ENCODE measurements at places on chromosomes 1 and 21.

- no peak for DNase-seq
These were observed 123.1 kb upstream of the ESRRG start for GRCh38 chr1:216846339-216846738.

GRCh38 chr1:170240409-170240808 lies 94.7 kb downstream of the NTMT2 start:
- DNase-seq: no peak

GRCh38 chr1:89978755-89979154 lies 16.2 kb upstream of the ZNF326 start:
- no peak for DNase-seq

- no peak for DNase-seq
These were observed 4.5 kb upstream of the FAM89A start for GRCh38 chr1:231044588-231044987.

DNA sequence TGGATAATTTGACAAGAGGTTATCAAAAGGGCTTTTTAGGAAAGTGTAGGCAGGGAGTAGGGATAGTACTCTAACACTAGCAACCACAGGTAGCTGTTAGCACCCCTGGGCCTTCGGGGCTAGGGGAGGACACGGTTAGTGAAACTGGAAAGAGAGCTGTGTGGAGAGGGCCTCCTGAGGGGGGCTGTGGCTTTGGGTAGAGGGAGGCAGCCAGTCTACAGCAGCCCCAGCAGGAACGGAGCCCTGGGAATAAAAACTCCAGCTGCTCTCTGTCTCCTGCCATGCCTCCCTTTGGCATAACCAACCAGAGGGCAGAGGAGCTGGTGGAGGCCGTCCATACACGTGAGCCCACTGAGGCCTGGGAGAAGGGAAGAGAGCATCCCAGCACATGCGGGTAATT lies 223.2 kb downstream of the FOXD2 start:
- DNase-seq: no peak

DNA sequence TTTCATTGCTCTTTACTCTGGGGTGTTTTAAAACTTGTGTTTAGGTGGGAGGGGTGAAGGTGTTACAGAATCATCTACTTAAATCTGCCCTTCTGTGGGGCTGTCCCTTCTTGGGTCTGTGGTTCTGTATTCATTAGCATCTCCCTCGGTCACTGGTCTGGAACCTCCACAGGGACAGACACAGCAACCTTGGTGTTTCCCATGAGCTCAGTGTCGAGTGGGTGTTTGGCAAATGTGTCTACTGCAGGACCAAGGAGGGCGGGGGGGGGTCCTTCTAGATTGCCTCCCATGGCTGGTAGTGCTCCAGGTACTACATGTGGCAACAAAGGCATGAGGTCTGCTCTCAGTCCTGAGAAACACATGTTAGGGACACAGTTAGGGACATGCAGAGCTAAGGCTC lies 273.4 kb downstream of the PCP4 start:
- DNase-seq: no peak

DNA sequence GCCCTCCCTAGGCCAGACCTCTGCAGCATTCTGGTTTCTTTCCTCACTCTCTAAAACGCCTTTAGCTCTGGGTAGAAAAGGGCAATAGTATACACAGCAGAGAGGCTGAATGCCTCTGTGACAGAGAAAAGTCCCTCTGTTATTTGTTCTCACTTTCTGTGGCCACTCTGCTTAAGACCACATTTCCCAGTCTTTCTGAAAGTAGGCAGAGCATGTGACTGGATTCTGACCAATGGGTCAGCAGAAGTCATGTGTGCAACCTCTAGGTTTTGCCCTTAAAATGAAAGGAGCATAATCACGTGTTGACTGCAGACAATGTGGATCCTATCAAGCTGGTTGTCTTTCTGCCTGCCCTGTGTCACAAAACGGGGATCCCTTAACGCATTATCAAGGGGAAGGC lies 79.7 kb upstream of the MARK1 start:
- no peak for DNase-seq

GRCh38 chr1:24204116-24204515 lies 17.0 kb upstream of the IFNLR1 start:
- no peak for DNase-seq

Measured in T-helper 2 cell (primary cell).